ENCODE measurements at places on chromosomes 1 and 21. TPM values are rescaled to one million over a fixed set of nuclear protein-coding genes. Genes with fewer than 3 reads are reported as not detected.

- H3K4me3 ChIP-seq, result no peak overlapping the region
- DNase-seq, result no peak
- H3K4me1 ChIP-seq, result no peaks in the 10 kb centered on the region
- no peaks in the 10 kb centered on the region for H3K36me3 ChIP-seq
- H3K27ac ChIP-seq, result no peak overlapping the region
- no peaks in the 10 kb centered on the region for H3K27me3 ChIP-seq
These were observed 165.8 kb upstream of the CAMK1G start for GRCh38 chr1:209417761-209418160.

DNA sequence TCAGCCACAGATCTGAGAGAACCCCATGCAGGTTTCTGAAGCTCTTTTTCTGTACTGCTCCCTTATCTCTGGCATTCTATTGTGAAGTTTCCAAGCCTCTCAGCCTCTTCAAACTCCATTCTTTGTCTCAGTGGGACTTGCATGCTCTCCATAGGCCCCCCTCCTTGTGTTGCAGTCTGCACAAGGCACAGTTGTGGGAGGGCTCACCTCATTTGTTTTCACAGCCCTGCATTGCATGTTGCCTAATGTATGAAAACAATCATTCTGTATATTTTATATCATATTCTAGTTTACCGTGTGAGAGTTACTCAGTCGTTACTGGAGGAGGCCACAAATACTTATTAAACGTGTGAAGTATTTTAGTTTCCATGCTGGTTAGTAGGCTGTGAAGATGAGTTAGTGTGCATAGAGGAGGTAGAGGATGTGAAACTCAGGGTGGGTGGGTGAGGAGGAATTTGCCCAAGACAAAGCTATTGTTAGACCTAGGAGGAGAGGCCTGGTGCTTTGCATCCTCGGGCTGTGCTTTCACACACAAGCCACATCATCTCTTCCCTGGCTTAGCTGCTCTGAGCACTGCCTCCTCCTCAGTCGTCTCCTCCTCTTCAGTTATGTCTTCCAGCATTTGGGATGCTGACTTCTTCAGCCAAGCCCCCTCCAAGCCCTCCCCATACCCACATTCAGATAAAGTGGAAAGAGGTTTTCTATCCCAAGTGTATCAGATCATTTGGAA lies 7.8 kb upstream of the CHI3L2 start:
- H3K27ac ChIP-seq, result no peak overlapping the region
- DNase-seq, result no peak
- H3K36me3 ChIP-seq, result no peaks in the 10 kb centered on the region
- no peaks in the 10 kb centered on the region for H3K4me1 ChIP-seq
- H3K27me3 ChIP-seq, result no peaks in the 10 kb centered on the region

DNA sequence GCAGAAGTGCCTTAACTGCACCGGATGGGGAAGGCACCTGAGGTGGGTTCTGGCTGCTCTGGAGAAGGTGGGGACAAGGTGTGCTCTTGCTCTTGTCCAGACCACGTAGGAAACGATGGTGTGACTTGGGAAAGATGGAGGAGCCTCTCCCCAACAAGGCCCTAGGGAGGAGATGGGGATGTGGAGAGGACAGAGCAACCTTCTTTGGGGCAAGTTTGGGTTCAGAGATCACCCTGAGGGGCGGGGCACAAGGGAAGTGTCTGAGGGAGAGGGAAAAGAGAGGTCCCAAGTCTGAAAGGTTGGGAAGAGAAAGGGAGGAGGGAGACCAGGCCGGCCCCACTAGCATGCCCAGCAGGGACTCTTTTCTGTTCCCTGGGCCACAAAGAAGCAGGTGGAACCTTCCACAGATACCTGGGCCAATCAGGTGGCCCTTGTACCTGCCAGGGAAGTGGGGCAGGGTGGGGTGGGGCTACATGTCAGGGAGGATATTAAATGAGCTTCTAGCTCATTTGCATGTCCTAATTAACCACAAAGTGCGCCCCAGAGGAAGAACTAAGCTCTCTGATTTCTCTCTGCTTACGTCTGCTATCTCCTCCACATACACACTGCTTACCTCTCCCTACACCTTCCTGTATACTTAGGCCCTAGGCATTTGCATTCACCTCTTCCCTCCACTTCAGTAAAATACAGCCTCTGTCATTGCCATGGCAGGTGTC lies 15.9 kb downstream of the INKA2 start:
- no peak for DNase-seq
- no peaks in the 10 kb centered on the region for H3K27me3 ChIP-seq
- H3K4me1 ChIP-seq, result no peaks in the 10 kb centered on the region
- H3K4me3 ChIP-seq, result no peak overlapping the region

GRCh38 chr1:104315823-104316222 lies 566.1 kb downstream of the AMY1C start:
- no peak overlapping the region for H3K27ac ChIP-seq
- no peaks in the 10 kb centered on the region for H3K27me3 ChIP-seq
- no peak for DNase-seq
- no peaks in the 10 kb centered on the region for H3K4me1 ChIP-seq
- H3K36me3 ChIP-seq, result no peaks in the 10 kb centered on the region
- H3K4me3 ChIP-seq, result no peak overlapping the region

- no peak for DNase-seq
- H3K4me3 ChIP-seq, result no peak overlapping the region
- no peaks in the 10 kb centered on the region for H3K36me3 ChIP-seq
- H3K4me1 ChIP-seq, result no peaks in the 10 kb centered on the region
- no peaks in the 10 kb centered on the region for H3K27me3 ChIP-seq
These were observed 1527.3 kb upstream of the TPTE start for GRCh38 chr21:8993943-8994639.

DNA sequence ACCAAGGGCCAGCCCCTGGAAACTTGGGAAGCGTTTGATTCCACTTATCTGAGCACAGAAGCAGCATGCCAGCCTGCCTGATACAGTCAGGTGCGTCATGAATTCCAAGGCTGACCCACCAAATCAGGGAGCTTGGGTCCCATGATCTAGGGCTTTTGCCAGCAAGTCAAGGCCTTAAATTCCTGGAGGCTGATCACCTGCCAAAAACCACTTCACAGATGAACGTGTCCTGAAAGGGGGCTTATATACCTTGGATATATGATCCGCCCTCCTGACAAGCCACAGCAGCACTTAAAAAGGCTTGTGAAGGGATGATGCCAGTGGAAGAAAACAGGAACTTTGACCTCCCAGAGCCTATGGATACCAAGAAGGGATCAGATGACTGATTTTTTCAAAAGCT lies 24.0 kb upstream of the CLIC6 start:
- no peak overlapping the region for H3K4me3 ChIP-seq
- H3K4me1 ChIP-seq, result no peaks in the 10 kb centered on the region
- H3K27me3 ChIP-seq, result no peaks in the 10 kb centered on the region
- DNase-seq, result no peak
- no peak overlapping the region for H3K27ac ChIP-seq
- H3K36me3 ChIP-seq, result no peaks in the 10 kb centered on the region

DNA sequence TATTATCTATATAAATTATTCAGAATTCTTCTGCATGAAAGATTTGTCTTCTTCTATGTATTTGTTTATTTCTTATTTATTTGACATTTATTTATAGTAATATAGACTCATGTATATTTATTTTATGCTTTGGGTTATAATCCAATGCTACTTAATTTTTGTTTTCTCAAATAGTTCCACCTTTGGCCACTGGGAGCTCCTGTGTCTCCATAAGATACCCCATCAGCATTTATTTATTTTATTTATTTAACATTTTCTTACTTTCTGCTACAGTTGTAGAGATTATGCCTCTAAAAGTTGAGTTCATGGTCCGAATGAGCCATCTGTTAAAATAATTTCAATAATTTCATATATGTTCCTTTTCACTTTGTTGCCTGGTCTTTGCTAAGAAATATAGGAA lies 289.4 kb downstream of the ADGRL2 start:
- no peaks in the 10 kb centered on the region for H3K27me3 ChIP-seq
- H3K4me3 ChIP-seq, result no peak overlapping the region
- H3K36me3 ChIP-seq, result no peaks in the 10 kb centered on the region
- no peak for DNase-seq
- H3K4me1 ChIP-seq, result no peaks in the 10 kb centered on the region
- no peak overlapping the region for H3K27ac ChIP-seq

The NPHS2 gene
- not detected for total RNA-seq
